ENCODE measurements at places on chromosomes 2 and 18.

GRCh38 chr2:47388888-47389287 lies 14.1 kb upstream of the MSH2 start:
- DNase-seq: no peak

GRCh38 chr2:127219171-127220070 lies 678 bp downstream of the CYP27C1 start:
- no peak for DNase-seq

DNA sequence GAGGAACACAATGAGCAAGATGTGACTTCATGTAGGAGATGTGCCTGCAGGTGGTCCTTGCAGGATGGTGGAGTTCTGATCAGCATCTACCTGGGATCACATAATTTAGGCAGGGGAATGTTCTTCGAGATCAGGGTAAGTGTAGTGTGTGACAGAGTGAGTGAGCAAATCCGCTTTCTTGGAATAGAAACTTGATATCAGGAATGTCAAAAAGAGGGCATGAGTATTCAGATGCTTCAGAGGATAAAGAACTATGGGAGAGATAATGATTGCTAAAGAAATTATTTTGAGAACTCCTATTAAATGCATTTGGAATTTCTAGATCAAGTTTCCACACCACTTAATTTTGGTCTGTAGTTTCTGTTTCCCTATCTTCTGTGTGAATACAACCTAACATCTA lies 463.6 kb upstream of the SLC14A2 start:
- no peak for DNase-seq

GRCh38 chr2:45342-46130 lies 769 bp downstream of the FAM110C start:
- DNase-seq: no peak

DNA sequence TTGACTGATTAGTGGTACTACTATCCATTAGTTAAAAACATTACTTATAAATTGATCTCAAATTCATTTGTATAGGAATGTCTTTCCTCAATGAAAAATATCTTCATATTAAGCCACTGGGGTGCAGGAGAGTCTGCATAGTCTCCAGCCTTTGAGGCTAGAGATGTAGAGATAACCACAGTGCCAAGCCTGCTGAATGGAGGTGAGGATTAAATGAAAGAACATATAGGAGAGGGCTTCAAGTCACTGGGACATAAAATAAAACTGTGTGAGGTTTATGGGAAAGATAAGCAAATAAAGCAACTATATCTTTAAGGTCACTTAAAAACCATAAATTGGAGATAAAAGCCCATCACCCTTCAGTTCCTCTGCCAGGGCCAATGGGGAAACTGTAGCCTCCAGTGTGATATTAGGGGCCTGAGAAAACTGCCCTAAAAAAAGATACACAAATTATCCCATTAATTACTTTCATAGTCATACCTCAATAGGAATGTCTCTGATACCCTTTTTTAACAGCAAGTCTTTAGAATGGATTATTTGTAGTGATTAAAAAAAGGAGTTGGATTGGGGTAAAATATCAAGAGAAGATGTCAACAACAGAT lies 27.6 kb downstream of the GALNT3 start:
- DNase-seq: no peak

GRCh38 chr2:3662239-3662638 lies 4.2 kb downstream of the ALLC start:
- DNase-seq: no peak

- DNase-seq: no peak
Measured at GRCh38 chr2:234478121-234478858, 18.6 kb downstream of the ARL4C start.

DNA sequence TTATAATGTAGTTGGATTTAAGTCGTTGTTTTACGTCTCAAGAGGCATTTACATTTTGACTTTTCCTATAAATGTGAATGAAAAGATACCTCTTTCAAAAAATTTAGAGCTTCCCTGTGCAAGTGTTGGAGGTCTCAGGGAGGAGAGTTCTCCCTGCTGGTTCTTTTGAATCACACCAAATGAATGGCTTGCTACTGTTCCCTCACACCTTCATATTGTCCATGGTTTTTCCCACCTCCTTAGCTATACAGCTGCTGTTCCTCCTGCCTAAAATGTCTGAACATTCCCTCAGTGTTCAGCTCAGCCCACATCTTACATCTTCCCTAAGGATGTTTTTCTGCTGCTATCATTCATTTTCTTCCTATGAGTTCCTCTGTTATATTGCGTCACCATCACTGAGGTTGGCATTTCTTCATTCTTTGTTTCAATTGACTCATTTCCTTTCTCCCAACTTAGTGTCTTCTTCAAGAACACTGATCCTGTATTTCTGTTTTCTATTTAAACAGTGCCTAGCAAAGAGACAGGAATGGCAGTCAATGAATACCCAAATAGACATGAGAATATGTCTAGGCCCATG lies 46.0 kb downstream of the COX7A2L start:
- no peak for DNase-seq

DNA sequence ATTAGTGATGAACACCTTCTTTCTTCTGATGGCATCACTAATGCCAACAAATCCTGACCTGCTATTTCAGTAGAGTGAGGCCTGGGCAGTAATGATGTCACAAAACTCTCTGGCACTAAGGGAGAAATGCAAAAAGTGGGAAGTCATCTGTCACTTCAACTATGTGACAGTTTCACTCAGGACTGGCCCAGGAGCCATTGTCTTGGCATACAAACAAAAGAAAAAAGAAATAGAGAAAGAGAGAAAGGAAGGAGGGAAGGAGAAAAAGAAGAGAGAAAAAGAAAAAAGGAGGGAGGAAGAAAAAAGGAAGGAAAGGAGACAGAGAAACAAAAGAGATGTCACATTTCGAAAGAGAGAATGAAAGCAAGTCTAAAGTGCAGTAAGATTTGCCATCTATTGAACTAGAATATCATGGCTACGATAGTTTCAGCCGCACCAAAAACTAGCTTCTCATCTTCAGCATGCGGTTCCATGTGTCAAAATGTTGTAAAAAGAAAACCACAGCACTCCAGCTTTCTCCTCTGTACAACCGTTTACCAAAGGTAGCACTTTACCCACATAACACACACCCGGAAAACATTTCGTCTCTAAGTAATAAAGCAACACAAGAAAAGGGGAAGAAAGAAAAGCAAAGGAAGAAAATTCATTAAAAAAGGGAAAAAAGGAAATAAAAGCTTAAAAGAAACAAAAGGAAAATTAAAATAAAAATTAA lies 50.1 kb downstream of the CD226 start:
- DNase-seq: no peak

DNA sequence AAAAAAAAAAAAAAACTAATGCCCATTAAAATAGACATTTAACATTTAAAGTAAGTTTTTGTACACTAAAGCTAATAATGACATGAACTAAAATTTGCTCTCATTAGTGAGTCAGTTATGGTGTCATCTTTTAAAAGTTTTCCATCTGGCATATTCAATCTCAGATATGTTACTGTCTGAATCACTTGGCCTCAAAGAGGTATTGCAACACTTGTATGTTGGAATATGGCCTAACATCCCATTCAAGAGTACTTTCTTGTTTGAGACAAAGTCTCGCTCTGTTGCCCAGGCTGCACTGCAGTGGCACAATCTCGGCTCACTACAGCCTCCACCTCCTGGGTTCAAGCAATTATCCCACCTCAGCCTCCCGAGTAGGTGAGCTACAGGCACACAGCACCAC lies 169.7 kb downstream of the TMEM163 start:
- no peak for DNase-seq

DNA sequence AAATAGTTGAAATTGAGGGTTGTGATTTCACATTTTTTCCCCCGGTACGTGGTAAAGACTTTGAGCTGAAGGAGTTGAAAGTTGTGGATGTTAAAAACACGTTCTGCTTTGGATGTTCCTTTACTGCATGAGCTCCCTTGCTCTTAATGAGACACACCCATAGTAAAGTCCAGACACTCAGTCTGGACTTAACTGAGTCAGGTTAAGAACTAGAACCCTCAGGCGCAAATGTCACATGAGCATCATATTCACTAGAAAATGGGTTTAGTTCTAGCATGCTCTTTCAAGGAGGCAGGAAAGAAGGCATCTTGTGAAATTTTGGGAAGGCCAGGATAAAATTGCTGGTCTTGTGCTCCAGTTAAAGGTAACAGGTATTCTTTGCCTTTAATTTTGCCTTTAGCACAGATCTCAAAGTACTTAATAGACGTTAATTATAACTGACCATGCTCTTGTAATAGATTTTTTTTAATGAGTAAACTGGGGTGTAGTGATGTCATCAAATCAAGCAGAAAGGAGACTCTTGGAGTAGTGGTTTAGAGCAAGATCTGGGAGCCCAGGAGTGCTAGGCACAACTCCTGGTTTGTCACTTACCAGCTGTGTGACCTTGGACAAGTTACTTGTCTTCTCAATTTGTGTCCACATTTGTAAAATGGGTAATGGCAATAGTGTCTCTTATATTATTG lies 20.6 kb downstream of the ITGA6 start:
- DNase-seq: no peak

DNA sequence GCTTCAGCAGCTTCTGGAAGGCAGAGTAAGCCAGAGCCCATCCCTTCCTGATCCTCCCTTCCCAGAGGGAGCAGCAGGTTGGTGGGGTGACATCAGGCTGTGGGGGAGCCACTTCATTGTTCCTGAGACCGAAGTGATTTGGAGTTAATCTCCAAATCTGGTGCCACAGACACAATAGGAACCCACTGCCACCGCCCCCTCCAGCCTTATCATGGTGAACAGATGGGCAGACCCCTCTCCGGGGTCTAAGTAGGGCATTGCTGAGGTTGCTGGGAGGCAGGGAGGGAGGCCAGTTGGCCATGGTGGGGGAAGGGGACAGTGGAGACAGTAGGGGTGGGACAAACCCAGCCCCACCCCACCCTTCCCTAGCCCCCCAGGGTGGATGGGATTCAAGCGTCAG lies 25.6 kb upstream of the SLC35F6 start:
- no peak for DNase-seq

DNA sequence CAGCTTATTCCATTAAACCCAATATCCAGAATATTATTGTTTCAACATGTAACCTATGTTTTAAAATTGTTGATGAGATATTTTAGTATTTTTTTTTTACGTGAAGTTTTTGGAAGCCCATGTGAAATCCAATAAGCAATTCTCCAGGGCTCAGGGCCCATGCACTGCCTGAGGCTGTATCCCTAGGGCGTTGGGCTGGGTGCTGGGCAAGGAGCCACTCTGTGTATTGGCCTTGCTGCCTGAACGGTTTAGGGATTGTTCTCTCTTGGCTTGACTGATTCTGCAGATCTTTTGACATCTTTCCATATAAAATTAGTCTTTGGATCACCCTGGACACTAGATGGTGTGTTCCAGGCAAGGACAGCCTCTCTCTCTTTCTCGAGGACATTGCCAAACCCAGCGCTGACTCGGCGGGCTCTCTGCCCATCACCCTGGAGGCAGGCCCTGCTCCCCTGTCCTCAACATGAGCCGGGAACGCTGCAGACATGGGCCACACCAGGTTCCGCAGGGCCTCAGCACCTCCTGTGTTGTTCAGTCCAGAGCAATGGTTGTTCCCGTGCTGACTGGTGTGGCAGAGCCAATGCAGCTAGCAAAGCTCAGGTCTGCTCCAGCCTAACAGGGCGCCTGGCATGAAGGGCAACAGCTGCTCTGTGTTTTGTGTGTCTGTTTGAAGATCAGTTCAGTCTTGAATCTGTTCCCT lies 163.0 kb downstream of the SEPTIN10 start:
- DNase-seq: no peak

DNA sequence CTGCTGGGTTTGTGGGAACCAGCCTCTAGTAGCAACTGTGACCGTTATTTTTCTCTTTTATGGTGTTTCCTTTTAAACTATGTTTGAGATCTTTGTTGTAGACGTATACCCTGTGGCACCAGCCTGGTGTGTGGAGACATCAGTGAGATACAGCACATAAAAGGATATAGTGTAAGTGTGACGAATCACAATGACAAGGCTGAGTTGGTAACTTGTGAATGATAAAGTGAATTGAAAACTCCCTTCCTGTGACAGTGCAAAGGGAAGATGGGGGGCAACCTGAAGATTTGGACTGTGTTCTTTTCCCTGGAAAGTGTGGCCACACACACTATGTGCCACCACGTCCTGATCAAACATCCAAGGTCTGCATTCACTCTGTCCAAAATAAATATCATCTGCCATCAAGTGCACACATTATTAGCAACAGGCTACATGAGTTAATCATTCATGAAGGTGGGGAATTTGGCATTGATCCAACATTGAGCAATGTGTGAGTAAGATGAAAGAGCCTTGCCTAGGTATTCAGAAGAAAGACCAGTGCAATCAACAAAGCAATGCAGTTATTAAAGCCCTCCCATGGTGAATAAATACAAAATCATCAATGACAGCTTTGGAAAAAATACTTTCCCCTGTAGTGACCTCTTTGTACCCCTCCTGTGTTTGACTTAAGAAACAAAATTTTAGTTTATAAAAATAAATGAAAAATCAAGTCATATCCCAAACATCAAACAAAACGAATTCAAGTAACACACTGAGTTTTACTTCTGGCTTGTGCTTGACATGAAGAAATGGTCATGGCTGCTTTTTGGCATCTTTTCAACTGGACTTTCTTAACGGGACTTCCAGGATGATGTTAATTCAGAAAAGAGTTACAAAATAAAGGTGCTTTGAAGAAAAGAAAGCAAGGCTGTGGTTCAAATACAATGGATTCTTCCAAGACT lies 1280.5 kb upstream of the ZEB2 start:
- DNase-seq: no peak

- no peak for DNase-seq
Measured at GRCh38 chr2:27427863-27428212, 593 bp upstream of the NRBP1 start.

- DNase-seq: no peak
Measured at GRCh38 chr2:129504646-129505045, 474.8 kb upstream of the RAB6C start.

DNA sequence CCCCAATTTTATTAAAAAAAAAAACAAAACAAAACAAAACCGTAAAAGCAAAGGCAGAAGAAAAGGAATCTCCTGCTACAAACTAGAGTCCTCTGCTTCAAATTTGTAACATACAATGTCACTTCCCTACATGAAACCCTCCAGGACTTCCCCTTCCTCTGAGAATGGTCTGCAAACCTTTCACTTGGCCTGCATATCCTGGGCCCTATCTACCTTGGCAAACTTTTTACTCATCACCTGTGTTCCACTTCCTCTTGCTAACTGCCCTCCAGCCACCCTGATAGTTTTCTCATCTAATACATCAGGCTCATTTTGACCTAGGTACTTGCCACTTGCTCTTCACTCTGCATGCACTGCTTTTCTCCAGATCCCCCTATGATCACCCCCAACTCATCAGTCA lies 255.5 kb downstream of the ETAA1 start:
- no peak for DNase-seq

- DNase-seq: no peak
Measured at GRCh38 chr2:159936471-159936870, 125.9 kb downstream of the PLA2R1 start.

GRCh38 chr2:181464966-181465365 lies 7.8 kb downstream of the ITGA4 start:
- DNase-seq: no peak

DNA sequence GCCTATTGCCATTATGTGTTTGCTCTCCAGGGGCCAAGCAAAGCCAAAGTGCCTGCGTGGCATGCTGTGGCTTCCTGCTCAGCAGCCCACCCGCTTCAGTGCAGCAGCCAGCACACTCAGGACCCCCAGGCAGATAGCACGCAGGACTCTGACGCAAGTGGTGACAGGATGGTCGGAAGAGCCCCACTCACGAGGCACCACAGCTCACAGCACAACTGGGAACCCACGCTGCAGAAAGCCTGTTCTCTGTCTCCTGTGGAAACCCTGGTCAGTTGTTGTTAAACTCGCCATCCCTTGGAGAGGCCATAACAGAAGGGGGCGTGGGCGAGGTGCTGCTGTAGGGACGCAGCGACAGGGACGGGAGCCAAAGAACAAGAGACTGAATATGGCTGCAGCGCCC lies 76.4 kb downstream of the HDAC4 start:
- DNase-seq: no peak
